ENCODE measurements at places on chromosomes 5 and 9.
A peak's percentile ranks its signal among the peaks of the same experiment; 100 is the strongest.

GRCh38 chr5:96149546-96149945, 187.9 kb upstream of the ELL2 start:
- no peak for DNase-seq

- no peak for DNase-seq
These were observed 190.1 kb upstream of the TBC1D2 start for GRCh38 chr9:98445576-98445975.

DNA sequence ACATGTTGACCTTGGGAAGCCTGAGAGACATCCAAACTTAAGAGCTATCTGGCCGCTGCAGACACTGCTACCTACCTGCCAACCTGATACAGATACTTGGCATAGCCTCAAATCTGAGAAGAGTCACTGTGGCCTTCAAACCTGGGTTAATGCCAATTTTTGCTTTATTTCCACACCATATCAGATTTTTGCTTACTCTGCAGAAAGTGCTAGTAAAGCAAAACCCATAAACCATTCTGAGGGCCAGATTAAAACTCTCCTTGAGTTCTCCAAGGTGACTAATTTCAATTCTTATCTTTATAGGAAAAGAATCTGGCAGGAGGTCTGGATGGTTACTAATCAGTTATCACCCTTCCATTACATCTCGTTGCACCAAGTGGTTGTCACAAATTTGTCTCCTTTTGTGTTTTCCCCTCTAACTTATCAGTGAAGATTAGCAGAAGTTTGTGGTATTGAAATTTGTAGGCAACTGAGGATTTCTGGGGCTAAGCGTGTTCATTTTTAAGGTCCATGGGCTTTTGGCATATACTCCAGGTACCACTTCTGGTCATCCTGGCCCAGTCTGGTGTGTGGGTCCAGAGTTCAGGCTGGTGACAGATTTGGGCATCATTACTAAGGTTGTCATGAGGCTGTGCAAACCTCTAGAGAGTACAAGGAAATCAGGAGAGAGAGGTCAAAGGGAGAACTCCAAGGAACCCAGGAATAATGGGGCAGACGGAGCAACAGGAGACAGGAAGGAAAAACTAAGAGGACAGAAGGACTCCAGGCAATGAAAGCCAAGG, 177.9 kb downstream of the TSSK1B start:
- no peak for DNase-seq

- no peak for DNase-seq
These were observed 25.0 kb downstream of the STOM start for GRCh38 chr9:121345070-121345469.

DNA sequence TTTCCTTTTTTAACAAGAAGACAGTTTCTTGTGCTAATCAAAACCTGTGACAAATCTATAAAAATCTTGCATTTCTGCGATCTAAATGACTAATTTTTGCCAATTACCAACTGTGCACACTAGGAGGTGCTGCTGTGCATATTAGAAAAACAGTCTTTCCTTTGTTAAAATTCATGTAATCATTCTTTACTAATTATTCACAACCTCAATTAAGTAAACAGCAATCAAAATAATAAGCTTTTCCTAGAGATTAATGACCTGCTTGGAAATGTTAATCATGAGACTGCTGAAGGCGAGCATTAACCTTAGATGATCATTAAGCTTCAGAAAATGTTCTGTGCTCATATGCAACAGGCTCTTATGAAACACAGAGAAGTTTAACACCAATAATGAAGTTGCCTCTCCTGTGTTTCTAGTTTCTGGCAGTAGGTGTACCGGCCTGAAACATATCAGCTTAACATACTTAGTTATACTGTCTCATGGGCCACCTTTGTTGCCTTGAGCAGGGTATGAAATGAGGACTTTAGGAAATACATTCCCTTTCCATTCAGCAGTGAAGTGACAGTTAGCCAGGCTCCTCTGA, 17.7 kb downstream of the RFESD start:
- peak; percentile 52 for DNase-seq

- DNase-seq: peak; percentile 11
These were observed 55.0 kb upstream of the SLC46A2 start for GRCh38 chr9:112945620-112946208.

DNA sequence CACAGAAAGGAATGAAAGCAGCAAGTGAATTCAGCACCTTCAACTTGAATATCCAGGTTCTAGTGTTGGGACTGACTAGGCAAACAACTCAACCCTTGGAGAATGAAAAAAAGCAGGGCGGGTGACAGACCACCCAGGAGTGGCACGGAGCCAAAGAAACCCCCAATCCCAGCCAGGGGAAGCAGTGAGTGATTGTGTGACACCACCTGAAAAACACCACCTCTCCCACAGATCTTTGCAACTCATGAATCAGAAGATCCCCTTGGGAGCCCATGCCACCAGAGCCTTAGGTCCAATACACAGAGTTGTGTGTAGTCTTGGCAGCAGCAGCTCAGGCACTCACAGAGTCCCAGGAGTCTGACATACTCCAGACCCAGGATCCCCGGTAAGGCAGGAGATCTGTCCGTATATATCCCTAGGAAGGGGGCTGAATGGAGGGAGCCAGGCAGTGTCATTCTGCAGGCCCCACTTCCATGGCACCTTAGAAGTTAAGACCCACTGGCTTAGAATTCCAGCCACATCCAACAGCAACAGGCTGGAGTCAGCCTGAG, 22.1 kb upstream of the ROR2 start:
- no peak for DNase-seq

DNA sequence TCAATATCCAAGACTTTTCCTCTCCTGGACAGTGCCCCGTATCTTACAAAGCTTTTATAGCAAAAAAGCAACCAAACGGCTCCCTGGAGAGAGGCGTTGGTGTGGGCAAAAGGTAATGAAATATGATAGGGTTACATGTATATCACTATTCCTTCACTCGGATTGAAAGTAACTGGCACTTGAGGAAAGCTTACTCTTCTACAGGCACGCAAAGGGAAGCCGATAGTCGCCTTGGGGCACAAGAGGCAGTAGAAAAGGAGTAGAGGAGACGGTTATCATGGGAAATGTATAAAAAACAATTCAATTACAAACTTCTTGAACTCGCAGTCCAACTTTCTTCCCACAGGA, 1.1 kb downstream of the DIAPH1 start:
- DNase-seq: no peak

GRCh38 chr5:33346534-33346933, 94.2 kb upstream of the TARS1 start:
- DNase-seq: no peak

Measured in activated CD8-positive, alpha-beta T cell treated with anti-CD3 and anti-CD28 coated beads for 36 hours (primary cell).